ENCODE measurements at places on chromosomes 4 and X. TPM values are rescaled to one million over a fixed set of nuclear protein-coding genes. Genes with fewer than 3 reads are reported as not detected.

Gene RASSF6
- 7.6 TPM for polyA plus RNA-seq

Gene ATP1B4
- 0.04 TPM for polyA plus RNA-seq

Gene GPR143
- 12.6 TPM for polyA plus RNA-seq

Gene SPP1
- polyA plus RNA-seq: 343 TPM

Gene GUCY1A1
- polyA plus RNA-seq: 102 TPM

Gene MUC7
- not detected for polyA plus RNA-seq

Gene LONRF3
- 1.1 TPM for polyA plus RNA-seq

Gene PAGE2
- polyA plus RNA-seq: not detected

Gene AMBN
- 0.20 TPM for polyA plus RNA-seq

Gene PDE5A
- 44.5 TPM for polyA plus RNA-seq

Gene MGAT4D
- polyA plus RNA-seq: not detected

Gene POF1B
- polyA plus RNA-seq: 1.7 TPM

GRCh38 chrX:38166478-38167083, 54.1 kb downstream of the SRPX start:
- DNase-seq: no peak

DNA sequence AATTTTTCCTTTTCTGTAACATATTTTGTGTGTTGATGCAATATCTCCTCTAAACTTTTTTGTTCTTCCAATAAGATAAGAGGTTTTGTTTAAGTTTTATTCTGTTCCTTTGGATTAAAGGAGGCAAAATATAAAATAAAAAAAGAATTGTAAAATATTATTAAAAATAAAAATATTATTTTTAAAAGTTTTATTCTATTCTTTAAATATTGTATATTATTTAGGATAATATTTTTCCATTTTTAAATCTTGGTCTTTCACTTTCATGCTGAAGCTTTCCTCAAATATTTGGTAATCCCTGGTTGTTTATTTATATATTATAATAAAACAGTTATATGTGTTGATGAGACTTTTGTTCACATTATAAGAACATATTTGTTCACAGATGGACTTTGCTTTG, 187.9 kb upstream of the PDE5A start:
- DNase-seq: no peak

DNA sequence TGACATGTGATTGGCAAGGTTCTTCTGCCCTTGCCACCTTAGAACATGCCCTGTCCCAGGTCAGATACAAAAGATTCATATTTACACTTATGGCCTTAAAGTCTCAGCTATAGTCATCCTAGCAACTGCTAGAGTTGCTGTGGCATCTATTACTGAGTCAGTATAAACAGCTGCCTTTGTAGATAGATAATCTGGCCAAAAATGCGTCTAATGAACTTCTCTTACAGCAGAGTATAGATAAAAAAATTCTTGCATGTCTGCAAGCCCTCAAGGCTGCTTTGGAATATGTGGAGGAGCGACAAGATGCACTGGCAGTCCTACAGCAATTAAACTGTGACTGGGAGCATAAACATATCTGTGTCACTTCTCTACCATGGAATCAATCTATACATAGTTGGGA, 1209.7 kb upstream of the PABPC4L start:
- no peak for DNase-seq

DNA sequence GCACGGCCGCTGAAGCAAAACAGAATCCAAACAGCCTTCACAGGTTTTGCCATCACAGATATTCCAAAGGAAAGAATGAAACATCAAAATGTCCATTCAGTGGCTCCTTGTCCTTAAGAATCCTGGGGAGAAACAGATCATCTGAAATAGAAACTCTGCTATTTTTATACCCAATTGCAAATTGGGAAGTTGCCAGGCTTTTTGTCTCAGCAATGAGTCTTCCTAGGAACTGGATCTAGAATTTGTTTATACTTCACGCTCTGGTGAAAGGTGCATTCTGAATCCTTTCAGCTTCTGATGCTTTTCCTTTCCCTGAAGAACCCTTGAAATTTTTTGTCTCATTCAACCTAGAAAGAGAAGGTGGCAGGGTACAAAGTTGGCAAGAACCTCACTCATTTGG, 218.9 kb downstream of the FBXW7 start:
- no peak for DNase-seq

- peak; percentile 48 for DNase-seq
Measured at GRCh38 chrX:69222103-69223090, 57.1 kb upstream of the PJA1 start.

- DNase-seq: no peak
Measured at GRCh38 chr4:150289198-150289597, 211.0 kb downstream of the DCLK2 start.

DNA sequence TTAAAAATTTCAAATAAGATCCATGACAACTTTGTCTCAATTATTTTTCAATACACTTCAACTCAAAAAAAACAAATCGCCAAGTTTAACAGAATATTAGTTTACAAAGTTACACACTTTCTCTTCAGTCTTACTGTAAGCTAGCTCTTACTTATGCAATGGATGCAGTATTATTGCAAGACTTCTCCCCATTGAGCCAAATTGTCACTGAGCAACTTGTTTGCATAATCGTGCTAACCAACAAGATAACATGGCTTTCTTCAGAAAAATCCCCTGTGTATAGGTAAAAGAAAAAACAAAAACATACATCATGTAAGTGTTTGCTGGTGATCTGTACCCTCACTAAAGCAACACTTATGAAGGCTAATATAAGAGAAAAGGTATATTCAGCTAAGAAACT, 18.9 kb downstream of the DNAJB14 start:
- no peak for DNase-seq

DNA sequence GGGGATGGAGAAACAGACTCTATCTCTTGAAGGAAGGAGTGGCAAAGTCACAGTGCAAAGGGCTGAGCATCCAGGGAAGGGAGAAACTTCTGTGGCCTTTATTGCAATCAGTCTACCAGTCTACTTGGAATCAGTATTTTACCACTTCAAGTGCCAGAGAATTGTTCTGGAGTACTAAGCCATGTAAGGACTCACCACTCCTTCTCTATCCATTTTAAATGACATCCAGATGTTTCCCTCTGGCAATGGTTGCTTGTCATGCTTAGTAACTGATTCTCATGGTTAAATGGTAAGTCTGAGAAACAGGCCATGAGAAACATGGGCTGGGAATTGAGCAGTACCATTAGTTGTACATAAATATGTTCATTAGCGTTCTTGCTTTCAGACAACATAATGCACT, 21.1 kb upstream of the SMIM10 start:
- no peak for DNase-seq

DNA sequence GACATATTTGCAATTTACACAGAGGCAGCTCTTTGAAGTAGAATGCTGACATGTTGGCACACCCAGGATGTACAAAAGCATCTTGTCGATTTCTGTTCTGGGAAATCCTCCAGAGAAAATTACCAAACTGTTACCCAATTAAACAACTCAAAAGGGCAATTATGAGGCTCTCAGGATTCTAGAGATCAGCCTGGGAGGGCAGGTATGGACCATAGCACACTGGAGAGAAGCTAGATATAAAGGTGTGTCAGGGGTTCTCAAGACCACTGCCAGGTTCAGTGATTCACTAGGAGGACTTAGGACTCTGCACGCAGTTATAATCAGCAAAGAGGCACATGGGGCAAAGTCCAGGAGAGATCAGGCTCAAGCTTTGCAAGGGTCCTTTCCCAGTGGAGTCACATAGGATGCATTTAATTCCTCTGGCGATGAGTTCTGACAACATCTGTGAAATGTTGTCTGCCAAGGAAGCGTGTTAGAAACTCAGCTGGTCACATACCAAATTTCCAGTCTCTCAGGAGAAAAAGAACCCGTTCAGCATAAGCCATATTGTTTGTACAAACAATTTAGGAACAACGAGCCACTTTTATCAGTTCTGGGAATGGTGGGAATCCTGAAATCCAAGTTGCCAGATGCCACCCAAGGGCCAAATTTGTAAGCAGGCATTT, 100.8 kb downstream of the SYTL5 start:
- DNase-seq: no peak

DNA sequence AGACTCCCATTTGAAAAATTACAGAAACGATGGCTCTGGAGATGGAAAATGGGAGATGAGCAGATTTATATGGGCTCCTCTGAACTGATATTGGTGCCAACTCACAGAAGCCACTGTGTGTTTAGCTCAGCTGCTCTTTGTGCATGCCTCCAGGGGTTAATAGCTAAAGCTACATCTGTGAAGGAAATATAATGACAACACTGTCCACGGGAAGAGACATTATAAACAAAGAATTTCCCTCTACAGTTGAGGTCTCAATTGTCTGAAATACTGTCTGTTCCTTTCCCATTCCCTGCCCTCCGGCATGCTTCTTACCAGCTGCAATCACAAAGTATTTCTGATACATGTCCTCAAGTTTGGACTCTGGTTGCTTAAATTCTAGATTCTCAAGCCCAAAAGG, 40.4 kb downstream of the PPA2 start:
- DNase-seq: no peak

GRCh38 chr4:122131562-122132157, 20.5 kb upstream of the BLTP1 start:
- DNase-seq: no peak

DNA sequence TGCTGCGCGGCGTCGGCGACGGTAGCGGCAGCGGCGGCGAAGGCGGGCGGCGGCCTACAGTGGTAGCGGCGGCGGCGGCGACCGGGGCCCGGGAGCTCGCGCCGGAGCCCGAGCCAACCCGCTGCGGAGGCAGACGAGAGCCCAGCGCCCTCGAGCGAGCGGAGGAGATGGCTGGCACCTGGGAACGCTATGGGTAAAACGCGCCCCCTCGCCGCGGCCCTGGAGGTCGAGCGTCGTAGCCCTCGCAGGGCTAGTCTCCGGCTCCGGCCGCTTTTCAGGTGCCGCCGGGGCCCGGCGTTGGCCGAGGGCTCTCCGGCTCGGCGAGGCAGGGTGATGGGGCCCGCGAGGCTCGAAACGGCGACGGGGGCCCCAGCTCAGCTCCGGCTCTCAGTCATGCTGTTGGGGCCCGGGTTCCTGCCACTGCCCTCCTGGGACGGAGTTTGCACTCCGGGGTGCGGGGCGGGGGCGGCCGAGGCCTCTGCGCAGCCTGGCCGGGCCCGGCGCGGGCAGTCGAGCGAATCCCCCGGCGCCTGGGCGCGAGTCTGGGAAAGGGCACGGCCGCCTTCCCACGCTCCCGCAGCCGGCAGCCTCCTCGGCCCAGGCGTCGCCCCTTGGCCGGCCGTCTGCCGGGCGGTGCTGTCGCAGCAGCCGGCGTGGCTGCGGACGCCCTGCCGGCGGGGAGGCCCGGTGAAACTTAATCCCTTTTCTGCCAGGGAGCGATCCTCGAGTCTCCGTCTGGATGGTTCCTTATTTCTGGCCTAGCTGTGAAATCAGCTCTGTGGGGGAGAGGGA, 768 bp downstream of the MID2 start:
- peak; percentile 22 for DNase-seq

DNA sequence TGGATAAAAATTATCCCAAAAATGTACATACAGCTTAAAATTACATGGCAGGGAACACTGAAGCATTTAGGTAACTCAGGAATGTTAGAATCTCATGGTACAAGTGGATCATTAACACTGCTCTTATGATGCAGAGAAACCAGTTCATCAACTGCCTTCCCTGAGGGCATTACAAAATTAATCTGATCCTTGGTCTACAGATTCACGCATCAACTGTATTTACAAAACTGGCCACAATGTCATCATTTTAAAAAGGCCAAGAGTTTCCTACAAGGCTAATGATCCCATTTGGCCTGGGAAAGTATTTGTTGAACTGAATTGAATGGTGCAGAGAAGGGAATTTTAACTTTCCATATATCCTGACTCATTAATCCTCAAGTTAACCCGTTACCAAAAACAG, 84.6 kb downstream of the TSPAN5 start:
- no peak for DNase-seq
